ENCODE measurements at places on chromosomes 5 and 9. TPM values are rescaled to one million over a fixed set of nuclear protein-coding genes. Genes with fewer than 3 reads are reported as not detected.
A peak's percentile ranks its signal among the peaks of the same experiment; 100 is the strongest.

Gene FAM120AOS
- total RNA-seq = 46.5 TPM

Gene DMRT3
- not detected for total RNA-seq

DNA sequence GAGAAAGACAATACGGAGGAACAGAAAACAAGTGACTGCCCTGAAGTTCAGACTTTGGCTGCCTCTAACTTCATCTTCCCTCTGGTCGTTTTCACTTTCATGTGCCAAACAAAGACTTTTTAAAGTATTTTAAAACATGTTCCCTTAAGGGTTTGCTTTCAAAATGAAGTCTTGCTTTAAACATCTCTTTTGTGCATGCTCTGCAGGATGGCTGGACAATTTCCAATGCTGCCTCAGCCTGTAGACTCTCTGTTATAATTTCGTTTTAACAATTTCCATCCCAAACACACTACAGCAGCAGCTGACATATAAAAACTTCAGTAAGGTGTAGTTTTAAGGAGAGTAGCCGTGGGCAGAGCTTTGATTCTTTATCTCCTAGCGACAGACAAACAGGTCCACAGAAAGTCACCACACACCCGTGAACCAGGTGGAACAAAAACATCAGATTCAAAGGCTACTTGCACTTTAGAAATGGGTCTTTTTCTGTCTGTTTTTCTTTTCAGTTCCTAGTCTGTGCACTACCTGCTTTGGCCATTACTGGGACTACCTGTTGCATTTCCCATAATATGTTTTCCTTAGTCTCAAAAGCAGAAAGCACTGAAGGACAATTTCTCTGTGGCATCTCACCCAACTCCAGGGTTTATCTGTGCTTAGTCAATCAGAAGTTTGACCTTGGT lies 308.9 kb downstream of the DTWD2 start:
- H3K4me1 ChIP-seq = no peaks in the 10 kb centered on the region
- no peak overlapping the region for H3K27ac ChIP-seq
- no peak overlapping the region for H3K4me3 ChIP-seq
- DNase-seq = no peak
- no peaks in the 10 kb centered on the region for H3K36me3 ChIP-seq
- no peaks in the 10 kb centered on the region for H3K27me3 ChIP-seq

DNA sequence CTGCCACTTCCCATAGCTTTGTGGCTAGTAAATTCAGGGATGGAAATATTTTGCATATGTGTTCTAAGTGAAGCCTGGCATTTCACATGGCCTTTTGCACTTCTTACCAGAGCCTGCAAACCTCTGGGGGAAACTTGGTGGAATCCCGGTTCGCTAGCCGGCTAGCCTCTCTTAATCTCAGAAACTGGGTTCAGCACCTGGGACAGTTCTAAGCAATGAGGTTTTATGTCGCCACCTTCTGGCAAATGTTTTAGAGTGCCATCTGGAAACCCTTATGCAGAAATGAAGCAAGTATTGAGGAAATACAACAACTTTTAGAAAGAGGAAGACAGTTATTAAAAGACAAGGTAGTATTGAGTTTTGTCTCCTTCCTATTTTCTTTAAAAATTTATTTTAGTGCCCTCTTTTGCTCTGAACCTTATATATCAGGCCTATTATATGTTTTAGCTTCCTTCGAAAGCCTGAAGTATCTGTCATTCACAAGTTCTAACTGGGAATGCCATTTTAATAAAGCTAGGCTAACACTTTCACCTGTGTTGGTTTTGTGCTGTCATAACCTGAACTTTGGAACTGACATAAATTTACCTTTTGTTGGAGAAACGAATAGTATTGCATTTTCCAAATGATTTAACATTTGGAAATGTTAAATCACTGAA lies 963 bp upstream of the HTR1A start:
- peaks cover 7% of the 10 kb centered on the region for H3K36me3 ChIP-seq
- no peak overlapping the region for H3K27ac ChIP-seq
- DNase-seq = no peak
- H3K4me3 ChIP-seq = no peak overlapping the region
- peaks cover 50% of the 10 kb centered on the region for H3K27me3 ChIP-seq

Gene GFI1B
- total RNA-seq = not detected

Gene ROPN1L
- total RNA-seq = not detected

Gene FBP2
- total RNA-seq = not detected

DNA sequence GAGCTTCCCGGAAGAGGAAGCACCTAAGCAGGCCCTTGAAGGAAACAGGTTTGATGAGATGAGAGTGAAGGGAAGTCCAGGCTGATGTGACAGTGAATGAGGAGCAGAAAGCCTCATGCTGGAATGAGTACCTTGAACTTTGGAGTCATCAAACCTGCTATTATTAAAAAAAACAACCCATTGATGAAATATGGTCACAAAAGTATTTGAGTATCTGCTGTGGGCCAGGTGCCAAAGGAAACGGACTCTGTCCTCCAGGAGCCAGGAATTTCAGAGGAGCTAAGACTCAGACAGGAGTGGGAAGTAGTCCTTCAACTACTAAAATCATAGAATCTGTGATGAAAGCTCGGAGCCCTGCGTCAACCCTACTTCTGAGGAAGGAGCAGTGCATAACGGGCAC lies 11.9 kb downstream of the HAND1 start:
- peaks cover 6% of the 10 kb centered on the region for H3K4me1 ChIP-seq
- no peak for DNase-seq
- peaks cover 34% of the 10 kb centered on the region for H3K27me3 ChIP-seq
- no peak overlapping the region for H3K4me3 ChIP-seq

Gene TXNDC8
- not detected for total RNA-seq

GRCh38 chr9:33619666-33620404 lies 95.8 kb downstream of the ANKRD18B start:
- no peak overlapping the region for H3K4me3 ChIP-seq
- no peak overlapping the region for H3K27ac ChIP-seq
- H3K36me3 ChIP-seq = no peaks in the 10 kb centered on the region

- no peak for DNase-seq
- peak overlapping the region; percentile 72 for H3K27ac ChIP-seq
- H3K4me1 ChIP-seq = peaks cover 10% of the 10 kb centered on the region
- peaks cover 3% of the 10 kb centered on the region for H3K27me3 ChIP-seq
These were observed 36.0 kb upstream of the GOLPH3 start for GRCh38 chr5:32210151-32210550.

- H3K27me3 ChIP-seq = peaks cover 47% of the 10 kb centered on the region
- H3K36me3 ChIP-seq = no peaks in the 10 kb centered on the region
- peak within 1 kb of the TSS; percentile 61 for H3K4me3 ChIP-seq
- H3K4me1 ChIP-seq = peaks cover 28% of the 10 kb centered on the region
- no peak within 1 kb of the TSS for H3K27ac ChIP-seq
These were observed at the start of gene S1PR3 for GRCh38 chr9:88991066-88992034. Gene S1PR3 (plus strand): TSS chr9:88991468. CDS start chr9:89001201, 9,733 bp downstream.

DNA sequence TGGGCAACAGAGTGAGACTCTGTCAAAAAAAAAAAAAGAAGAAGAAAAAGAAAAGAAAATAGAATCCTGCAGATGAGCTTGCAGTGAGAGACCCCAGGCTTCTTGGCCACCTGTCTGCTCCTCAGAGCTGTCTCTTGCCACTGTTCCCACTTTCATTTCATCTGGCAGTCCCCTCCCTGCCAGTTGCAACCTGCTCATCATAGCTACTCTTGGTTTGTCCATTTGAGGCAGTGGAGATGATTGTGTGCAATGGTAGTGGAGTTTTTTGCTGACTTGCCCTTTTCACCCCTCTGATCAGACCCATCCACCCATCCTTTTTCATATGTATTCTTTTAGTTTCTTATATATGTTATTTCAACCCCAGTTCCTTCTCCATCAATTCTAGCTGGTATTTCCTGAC lies 28.7 kb downstream of the ANKRD33B start:
- peaks cover 37% of the 10 kb centered on the region for H3K27me3 ChIP-seq
- no peak for DNase-seq
- H3K36me3 ChIP-seq = peaks cover 32% of the 10 kb centered on the region
- H3K27ac ChIP-seq = no peak overlapping the region
- peaks cover 43% of the 10 kb centered on the region for H3K4me1 ChIP-seq
- H3K4me3 ChIP-seq = no peak overlapping the region

DNA sequence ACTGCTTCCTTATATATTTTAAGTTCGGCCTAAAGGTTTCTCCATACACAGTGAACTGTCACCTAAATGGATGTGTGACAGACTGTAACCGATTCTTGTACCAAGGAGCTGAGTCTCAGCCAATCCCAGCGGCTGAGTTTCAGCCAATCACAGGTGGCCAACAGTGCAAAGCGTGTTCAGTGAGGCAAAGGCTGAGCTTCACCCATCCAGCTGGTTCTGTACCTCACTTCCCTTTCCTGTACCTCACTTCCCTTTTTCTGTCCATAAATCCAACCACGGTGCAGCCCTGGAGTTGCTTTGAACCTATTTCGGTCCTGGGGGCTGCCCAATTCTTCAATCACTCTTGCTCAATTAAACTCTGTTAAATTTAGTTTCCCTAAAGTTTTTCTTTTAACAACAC lies 15.7 kb upstream of the TBC1D9B start:
- peaks cover 4% of the 10 kb centered on the region for H3K4me1 ChIP-seq
- no peak overlapping the region for H3K27ac ChIP-seq
- DNase-seq = no peak
- H3K27me3 ChIP-seq = peaks cover 3% of the 10 kb centered on the region
- H3K4me3 ChIP-seq = no peak overlapping the region
- no peaks in the 10 kb centered on the region for H3K36me3 ChIP-seq

DNA sequence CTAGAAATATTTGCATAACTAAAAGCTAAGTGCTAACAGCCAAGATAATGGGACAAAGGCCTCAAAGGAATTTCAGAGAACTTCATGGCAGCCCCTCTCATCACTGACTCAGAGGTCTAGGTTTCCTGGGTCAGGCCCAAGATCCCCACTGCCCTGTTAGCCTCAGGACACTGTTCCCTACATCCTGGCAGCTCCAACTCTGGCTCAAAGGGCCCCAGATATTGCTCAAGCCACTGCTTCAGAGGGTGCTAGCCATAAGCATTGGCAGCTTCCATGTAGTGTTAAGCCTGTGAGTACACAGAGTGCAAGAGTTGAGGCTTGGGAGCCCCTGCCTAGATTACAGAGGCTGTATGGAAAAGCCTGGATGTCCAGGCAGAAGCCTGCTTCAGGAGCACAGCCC lies 998.1 kb downstream of the TLE1 start:
- DNase-seq = no peak
- no peak overlapping the region for H3K4me3 ChIP-seq

- H3K27ac ChIP-seq = no peak overlapping the region
- no peak for DNase-seq
- no peaks in the 10 kb centered on the region for H3K27me3 ChIP-seq
- H3K4me3 ChIP-seq = no peak overlapping the region
- no peaks in the 10 kb centered on the region for H3K4me1 ChIP-seq
These were observed 385.3 kb downstream of the PSAT1 start for GRCh38 chr9:78682216-78682615.

DNA sequence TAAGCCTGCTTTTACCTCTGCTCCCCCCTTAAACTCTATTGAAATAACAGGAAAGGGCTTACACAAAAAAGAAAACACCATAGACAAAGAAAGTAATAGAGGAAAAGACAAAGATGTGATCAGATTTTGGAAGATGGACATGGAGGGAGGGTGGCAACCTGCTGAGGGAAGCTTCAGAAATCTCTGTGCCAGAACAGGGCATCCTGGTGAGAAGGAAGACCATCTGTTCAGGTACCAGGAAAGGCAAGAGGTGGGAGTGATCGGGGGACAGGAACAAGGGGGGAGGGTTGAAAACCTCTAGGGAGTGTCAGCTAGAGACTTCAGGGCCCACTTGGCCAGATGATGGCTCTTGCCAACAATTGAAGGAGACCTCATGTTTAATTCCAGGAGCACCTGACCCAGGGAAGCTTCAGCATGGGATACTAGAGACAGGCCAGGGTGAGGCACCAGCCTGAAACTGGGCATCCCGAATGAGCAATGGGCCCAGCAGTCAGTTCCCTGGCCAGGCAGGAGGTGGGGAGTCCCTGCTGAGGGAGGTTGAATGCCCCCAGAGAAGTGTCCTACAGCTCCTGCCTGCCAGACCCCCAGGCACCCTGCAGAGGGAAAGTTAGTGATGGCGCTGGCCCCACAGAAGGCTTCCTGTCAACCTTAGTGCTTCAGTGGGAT lies 8.2 kb downstream of the SQSTM1 start:
- DNase-seq = no peak
- H3K4me3 ChIP-seq = no peak overlapping the region
- H3K4me1 ChIP-seq = peaks cover 29% of the 10 kb centered on the region
- H3K27me3 ChIP-seq = no peaks in the 10 kb centered on the region

Gene TMEM171
- not detected for total RNA-seq

DNA sequence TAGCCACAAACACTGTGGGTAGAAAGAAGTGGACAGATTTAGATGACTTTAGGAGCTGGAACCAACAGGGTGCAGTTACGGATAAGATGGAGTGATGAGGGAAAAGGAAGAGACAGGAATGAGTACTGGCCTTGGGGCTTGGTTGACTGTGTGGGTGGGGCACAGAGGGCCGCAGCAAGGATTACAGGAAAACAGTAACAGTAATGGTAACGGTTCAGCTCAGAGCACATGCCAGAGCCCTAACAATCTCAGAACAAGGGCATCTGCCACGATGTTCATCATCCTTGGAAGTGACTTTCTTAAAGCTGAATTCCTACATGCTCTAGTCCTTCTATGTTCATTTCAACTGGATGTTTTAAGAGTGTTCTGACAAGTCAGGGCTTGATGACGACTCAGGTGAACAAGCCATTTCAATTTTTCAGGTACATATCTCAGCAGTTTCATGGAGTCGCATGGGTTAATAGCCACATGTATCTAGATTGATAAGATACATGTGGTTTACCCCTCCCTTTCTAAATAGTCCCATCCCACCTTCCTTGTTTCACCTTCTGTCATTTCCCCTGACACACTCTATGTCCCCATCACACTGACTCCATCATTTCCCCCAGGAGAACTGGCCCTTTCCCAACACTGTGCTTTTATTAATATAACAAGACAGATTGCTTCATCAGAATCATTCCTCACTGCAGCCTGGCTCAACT lies 65.0 kb downstream of the CEMIP2 start:
- H3K36me3 ChIP-seq = peaks cover 47% of the 10 kb centered on the region
- DNase-seq = no peak
- no peak overlapping the region for H3K4me3 ChIP-seq
- peak overlapping the region; percentile 14 for H3K27ac ChIP-seq
- H3K4me1 ChIP-seq = peaks cover 6% of the 10 kb centered on the region

Gene GOLPH3
- 72.6 TPM for total RNA-seq

Gene TRPM3
- not detected for total RNA-seq

DNA sequence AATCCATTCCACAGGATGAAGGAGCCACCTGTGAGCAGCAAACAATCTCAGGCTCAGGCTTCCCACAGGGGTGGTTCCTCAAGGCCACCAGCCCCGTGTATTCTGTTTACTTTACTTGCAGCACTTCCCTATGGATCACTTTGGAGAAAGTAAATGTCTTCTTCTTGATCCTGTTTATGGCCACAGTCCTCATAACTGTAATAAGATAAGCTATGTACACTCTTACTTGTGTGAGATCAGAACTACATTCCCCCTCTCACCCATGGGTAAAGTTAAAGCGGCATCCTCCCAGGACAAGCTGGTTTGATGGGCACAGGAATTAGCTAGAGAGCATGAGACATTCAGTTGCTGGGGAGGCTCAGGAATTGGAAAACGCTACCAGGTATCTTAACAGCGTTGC lies 86.1 kb downstream of the TMEM215 start:
- no peak overlapping the region for H3K27ac ChIP-seq
- H3K4me1 ChIP-seq = peaks cover 4% of the 10 kb centered on the region
- no peaks in the 10 kb centered on the region for H3K36me3 ChIP-seq
- no peak for DNase-seq
- no peak overlapping the region for H3K4me3 ChIP-seq

Gene PRRX2
- total RNA-seq = 0.66 TPM

GRCh38 chr5:175347027-175347426 lies 97.0 kb downstream of the DRD1 start:
- H3K27ac ChIP-seq = no peak overlapping the region
- peaks cover 20% of the 10 kb centered on the region for H3K27me3 ChIP-seq
- DNase-seq = no peak
- H3K4me3 ChIP-seq = no peak overlapping the region

Data from activated naive CD8-positive, alpha-beta T cell treated with anti-CD3 and anti-CD28 coated beads for 36 hours (primary cell).